ENCODE measurements at places on chromosomes 3 and 15.

GRCh38 chr3:30370681-30371271 lies 235.6 kb upstream of the TGFBR2 start:
- no peak for DNase-seq

DNA sequence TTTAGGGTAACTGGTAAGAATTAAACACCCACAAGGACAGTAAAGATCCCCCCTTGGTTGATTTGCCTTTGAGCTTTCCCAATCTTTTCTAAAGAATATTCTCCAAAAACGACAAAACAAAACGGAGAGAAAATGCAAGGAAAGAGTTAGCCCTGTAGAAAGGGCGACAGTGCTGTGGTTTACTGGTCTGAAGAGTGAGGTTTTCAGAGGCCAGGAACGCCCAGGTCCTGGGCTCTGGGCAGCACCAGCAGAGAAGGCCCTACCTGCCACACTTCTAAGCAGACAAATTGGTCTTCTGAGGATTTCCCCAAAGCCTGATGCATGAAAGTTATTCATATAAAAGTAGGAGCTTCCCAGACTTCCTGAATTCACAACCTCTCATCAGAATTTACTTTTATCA lies 119.3 kb downstream of the KCNMB2 start:
- DNase-seq, result no peak

GRCh38 chr3:8638994-8639658 lies 5.5 kb downstream of the SSUH2 start:
- DNase-seq, result no peak

GRCh38 chr3:14762701-14763100 lies 56.1 kb upstream of the FGD5 start:
- no peak for DNase-seq

GRCh38 chr3:64188810-64189560 lies 36.3 kb downstream of the PRICKLE2 start:
- no peak for DNase-seq

DNA sequence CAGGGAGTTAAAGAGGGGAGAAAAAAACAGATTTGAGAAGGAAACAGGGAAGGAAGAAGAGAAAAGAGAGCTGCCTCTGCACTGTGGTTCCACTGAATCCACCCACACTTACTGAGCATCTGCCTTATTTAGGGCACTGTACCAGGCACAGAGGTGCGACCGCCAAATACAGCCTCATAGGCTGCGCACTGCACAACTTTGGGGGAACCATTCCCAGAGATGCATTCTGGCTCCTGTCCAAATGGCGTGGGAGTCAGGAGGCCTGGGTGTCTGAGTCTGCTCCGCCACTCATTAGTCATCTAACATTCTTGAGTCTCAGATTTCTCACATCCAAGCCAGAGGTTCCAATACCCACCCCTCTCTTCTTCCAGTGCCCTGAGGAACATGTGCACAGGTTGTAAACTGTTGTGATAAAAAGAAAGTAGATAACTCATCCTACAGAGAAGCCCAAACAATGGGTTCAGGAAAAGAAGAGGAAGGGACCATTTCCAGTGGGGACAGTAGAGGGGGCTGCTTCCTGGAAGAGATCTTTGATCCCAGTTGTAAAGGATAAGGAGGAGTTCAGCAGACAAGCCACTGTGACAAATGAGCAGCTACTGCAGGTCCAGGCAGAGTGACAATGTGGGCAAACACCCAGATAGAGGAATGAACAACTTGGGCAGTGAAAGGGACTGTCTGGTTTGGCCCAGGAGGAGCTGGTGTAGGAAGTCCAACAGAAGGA lies 254.6 kb downstream of the UACA start:
- DNase-seq, result no peak

- DNase-seq, result no peak
Measured at GRCh38 chr3:128549283-128550112, 56.5 kb upstream of the GATA2 start.

DNA sequence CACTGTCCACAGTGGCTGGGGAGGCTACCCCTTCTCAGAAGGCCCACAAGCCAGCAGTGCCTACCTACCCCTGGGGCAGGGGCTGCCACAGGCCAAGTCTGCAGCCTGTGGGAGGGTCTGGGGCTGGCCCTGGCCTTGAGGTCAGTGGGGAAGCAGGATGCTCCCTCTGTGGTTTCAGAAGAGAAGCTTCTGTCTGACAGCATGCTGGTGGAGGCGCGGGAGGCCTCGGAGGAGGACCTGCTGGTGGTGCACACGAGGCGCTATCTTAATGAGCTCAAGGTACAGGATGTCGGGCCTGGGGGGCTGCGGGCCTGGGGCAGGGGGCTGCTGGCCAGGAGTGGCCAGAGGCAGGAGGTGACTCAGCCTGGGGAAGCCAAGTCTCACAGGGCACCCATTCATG lies 3.2 kb downstream of the HDAC11 start:
- no peak for DNase-seq

DNA sequence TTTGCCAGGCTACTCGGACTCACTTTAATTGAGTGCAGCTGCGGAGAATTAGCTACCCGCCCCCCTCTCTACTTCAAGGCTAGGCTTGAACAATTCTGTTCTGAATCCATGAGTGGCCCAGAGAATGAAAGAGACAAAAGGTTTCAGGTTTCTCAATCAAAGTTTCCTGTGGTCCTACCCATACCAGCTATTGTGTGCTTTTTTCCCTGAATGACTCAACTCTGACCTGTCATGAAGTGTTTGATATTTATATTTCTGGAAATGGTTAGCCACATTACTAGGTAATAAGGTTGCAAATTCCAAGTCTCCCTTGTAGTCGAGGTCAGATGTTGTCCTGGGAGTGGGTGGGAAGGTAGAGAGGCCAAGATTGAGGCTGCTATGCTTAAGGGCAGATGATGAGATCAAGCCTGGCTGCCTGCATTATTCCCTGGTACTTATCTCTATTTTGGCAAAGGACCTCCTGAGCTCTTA lies 392.7 kb upstream of the TBL1XR1 start:
- no peak for DNase-seq

GRCh38 chr3:62592408-62592807 lies 219.1 kb upstream of the FEZF2 start:
- no peak for DNase-seq

DNA sequence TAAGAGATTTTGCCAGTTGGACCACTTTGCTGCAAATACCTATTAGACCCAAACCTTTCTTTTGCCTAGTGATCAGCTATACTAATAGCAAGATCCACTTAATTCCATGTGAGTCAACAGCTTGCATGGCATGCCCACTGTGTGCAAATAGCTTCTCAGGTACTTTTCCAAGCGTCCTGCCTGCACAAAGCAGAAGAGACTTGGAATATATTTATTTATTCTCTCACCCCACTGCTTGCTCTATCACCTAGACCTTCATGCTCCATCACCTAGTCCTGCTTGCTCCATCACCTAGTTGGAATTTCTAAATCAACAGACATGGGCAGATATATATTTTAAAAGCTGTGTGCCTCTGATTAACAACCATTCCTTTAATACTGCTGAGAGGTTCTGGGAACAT lies 47.6 kb downstream of the MBNL1 start:
- DNase-seq, result no peak

GRCh38 chr3:112650482-112650881 lies 9.5 kb upstream of the CCDC80 start:
- DNase-seq, result no peak

DNA sequence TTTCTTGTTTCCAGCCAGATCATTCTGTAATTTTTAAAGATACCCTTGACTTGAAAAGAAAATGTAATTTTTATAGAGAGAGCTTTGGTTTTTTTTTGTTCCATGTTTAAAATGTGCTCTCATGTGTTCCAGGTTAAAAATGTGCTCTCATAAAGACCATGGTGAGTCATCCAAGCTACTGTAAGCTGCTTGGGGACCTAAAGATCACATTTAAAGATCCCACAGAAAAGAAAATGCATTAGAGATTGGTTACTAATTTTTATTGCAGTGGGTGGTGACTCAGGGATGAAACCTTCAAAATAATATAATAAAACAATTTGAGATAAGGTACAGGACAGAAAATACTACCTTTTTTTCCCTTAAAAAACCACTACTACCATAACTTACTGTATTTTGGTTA lies 11.0 kb downstream of the TCF12 start:
- no peak for DNase-seq

- DNase-seq, result no peak
Measured at GRCh38 chr3:118544458-118544857, 490.2 kb downstream of the IGSF11 start.

DNA sequence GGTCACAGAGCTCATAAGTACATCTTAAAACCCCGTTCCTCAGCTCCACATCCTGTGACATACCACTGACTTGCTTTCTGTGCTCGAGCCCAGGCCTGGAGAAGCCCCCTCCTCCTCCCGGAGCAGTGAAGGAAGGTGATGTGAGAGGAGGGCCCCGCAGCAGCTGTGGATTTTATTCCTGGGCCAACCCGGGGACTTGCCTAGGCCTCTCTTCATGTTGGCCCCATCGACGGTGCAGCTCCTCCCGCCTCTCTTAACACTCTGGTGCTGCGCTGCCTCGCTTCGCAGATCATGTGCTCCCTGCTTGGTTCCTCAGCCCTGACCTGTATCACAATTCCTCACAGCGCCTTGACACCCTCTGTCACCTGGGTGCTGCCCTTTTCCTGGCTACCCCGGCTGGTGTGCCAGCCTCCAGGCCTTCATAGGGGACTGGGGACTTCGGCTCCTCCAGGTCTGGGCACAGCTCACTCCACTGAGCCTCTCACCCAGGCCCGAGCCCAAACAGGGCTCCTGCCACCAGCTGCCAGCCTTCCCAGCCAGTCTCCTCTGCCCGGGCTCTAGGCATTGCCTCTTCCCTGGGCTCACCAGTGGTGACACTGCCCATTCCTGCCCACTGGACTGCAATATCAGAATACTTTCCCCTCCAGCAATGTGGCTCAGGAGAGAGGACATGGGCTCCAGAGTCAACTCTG lies 21.5 kb downstream of the MAGEF1 start:
- no peak for DNase-seq

DNA sequence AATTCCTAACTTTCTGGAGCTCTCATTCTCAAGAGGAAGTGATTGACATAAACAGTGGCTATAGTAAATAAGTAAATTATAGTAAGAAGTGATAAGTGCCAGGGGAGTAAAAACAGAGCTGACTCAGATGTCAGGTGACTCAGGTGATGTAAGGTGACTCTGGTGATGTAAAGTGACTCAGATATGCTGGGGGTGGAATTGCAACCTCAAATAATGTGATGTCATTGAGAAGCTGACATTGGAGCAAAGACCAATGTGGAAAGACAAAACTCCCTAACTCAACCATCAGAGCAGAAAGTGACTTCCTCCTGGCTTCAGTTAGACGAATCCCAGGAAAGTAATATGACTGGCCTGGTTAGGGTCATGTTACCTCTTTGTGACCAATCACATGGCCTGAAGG lies 144.2 kb upstream of the SNTN start:
- no peak for DNase-seq

- no peak for DNase-seq
Measured at GRCh38 chr15:90259524-90259923, 5.9 kb upstream of the NGRN start.

DNA sequence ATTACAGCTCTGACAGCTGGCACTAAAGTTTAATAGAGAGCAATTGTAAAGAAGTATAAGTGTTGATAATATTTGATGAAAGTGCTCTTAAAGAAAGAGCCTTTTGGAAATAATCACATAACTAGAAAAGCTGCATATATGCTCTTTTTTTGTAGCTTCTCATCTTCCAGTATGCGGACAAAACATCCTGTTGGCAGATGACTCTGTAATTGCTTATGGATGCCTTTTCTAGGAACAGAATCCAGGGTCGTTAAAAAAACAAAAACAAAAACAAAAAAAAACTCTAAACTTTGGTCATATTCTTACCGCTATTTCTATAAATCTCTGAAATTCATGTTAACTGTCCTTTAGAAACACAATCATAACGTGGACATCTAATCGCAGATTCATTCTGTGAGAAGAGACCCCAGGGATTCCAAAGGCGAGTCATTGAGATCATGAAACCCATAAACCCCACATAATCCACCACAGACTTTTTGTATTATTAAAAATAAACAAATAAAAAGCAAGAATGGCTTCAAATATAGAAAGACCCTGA lies 109.8 kb downstream of the EPHA3 start:
- no peak for DNase-seq

- no peak for DNase-seq
Measured at GRCh38 chr3:105907777-105908176, 39.0 kb upstream of the CBLB start.

DNA sequence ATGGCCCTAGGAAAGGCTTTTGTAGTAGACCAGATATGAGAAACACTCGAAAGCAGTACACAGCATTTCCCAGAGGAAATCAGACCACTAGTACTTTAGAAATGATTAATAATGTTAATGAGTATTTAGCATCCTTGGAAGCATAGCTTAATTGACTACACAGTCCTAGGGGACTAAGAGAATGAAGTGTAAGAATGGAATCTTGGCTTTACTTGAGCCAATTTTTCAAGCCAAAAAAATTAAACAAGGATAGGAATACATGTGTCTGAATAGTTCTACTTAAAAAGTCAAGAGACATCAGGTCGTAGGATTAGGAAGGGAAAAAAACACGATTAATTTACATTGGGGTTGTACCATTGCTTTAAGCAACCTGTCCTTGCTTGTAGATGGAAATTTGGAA lies 38.2 kb downstream of the DPPA2 start:
- DNase-seq, result no peak

GRCh38 chr3:51860703-51861665 lies at the start of gene IQCF2:
Gene IQCF2 (plus strand): TSS chr3:51861615. CDS start chr3:51861667, 52 bp downstream.
- DNase-seq, result no peak

GRCh38 chr3:6526321-6526720 lies 334.6 kb upstream of the GRM7 start:
- no peak for DNase-seq

GRCh38 chr3:31249545-31249944 lies 283.2 kb upstream of the STT3B start:
- no peak for DNase-seq

- no peak for DNase-seq
Measured at GRCh38 chr3:52196977-52197376, 983 bp upstream of the ALAS1 start.

- no peak for DNase-seq
Measured at GRCh38 chr3:82562896-82563295, 801.5 kb upstream of the GBE1 start.

DNA sequence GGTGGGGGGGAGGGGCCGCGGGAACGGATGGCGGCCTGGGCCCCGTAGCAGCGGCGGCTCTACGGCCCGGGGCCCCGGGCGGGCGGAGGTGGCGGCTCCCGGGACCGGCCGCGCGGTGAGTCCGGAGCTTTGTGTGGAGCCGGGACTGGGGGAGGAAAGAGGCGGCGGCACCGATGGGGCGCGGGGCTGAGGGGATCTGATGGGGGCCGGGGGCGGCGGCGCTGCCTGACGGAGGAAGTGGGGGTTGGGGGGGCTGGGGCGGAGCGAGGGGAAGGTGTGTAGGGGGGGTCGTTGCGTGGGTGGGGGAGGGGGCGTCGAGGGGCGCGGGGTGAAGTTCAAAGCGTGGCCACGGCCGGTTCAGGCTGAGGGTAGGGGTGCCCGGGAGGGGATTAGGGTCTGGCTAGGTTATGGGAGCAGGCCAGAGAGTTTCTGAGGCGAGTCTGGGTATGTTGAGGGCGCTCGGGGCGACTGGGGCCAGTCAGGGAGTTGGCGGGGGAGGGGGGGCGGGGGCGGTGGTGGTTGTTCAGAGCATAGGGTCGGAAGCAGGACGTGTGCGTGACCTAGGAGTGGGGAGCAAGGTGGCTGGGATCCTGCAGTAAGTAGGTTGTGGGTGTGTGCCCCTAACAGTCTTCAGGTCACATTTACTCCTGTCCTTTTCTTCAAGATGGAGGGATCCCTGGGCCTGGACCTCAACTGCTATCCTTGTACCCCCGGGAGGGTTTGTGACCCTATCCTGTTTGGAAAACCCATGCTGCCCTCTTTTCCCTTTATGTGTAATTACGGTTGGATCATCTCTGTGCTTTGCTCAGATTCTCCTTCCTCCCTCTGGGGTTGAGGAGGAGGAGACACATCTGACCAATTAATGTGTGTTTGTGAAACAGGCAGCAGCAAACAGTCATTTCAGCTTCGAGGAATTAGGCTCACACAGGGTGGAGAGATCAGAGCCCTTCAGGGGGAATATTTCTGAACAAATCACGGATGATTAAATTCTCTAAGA lies 644 bp downstream of the ZNF609 start:
- no peak for DNase-seq

Data from NCI-H1092 (cell line).